ENCODE measurements at places on chromosomes 13 and 19. TPM values are rescaled to one million over a fixed set of nuclear protein-coding genes. Genes with fewer than 3 reads are reported as not detected.

The RASAL3 gene
- total RNA-seq = 4.4 TPM

The ZNF837 gene
- 14.5 TPM for total RNA-seq

The WDR87 gene
- under 0.01 TPM for total RNA-seq

The SLC44A2 gene
- total RNA-seq = 86.0 TPM

- peak overlapping the region; percentile 85 for H3K4me3 ChIP-seq
- H3K27ac ChIP-seq = no peak overlapping the region
- no peak for DNase-seq
- H3K4me1 ChIP-seq = peaks cover 6% of the 10 kb centered on the region
These were observed 801 bp downstream of the QTRT1 start for GRCh38 chr19:10701955-10702525.

The PSG1 gene
- total RNA-seq = 1.3 TPM

GRCh38 chr19:23470873-23471545 is 75.7 kb upstream of the ZNF91 start:
- H3K36me3 ChIP-seq = no peaks in the 10 kb centered on the region
- H3K27me3 ChIP-seq = no peaks in the 10 kb centered on the region
- H3K4me1 ChIP-seq = no peaks in the 10 kb centered on the region
- DNase-seq = no peak
- H3K27ac ChIP-seq = no peak overlapping the region
- H3K4me3 ChIP-seq = no peak overlapping the region
